ENCODE measurements at places on chromosomes 2 and 18.

GRCh38 chr2:26846334-26847306 lies 1.3 kb upstream of the DPYSL5 start:
- peak; percentile 47 for DNase-seq

- DNase-seq = no peak
Observed at GRCh38 chr2:235564066-235564465, 70.2 kb downstream of the AGAP1 start.

- no peak for DNase-seq
Observed at GRCh38 chr2:141957827-141958450, 172.9 kb downstream of the LRP1B start.

DNA sequence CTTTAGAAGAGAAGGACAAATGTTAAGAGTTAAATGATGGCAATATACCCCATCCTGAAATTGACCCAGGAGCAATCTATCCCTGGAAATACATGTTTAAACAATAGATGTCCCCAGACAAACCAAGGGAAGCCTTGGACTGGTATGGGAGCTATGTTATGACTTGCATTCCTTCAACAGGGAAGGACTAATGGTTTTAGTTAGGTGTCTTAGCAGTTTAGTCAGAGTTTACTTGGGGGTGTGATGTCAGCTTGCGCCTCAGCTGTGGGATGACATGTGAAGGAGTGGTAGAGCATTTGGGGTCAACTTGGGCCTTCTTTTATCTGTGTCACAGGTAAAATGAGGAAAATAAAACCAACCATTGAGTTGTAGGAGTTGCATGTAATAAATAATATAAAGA lies 36.8 kb downstream of the SPC25 start:
- DNase-seq = no peak

- no peak for DNase-seq
Observed at GRCh38 chr2:23204685-23205242, 180.2 kb upstream of the KLHL29 start.

DNA sequence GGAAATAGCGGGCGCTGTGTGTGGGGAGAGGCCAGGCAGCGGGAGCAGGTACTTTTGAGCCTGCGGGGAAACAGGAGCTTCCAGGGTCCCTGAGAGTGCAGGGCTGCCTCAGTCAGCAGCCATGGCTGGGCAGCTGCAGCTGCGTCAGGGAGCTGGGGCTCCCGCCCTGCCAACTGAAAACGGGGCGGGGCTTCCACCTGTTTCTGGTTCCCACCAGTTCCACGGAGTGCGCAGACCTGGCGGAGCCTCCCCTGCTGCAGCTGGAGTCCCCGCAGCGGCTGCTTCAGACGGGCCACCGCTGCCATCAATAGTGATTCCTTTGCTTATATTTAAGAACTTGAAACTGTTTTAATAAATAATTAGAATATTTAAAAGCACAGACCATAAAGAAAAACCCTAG lies 30.6 kb upstream of the RPRM start:
- DNase-seq = no peak

DNA sequence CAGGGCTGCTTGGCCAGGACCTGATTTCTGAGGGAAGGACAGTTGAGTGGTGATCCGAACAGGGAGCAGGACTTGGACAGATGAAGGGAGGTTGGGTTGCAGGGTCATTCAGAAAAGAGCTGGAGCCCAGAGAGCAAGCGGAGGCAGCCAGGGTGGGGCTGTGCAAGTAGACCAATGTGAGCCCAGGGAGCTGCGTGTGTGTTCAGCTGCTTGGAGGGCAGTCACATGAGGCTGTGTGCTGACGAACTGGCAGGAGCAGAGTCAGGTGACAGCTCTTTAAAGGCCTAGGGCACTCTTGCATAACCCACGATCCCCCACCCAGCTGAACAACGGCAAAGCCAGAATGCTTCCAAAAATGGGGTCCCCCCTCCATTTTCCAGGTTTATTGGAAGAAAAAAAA lies 4.6 kb upstream of the MLPH start:
- no peak for DNase-seq

GRCh38 chr2:166117491-166117890 lies 10.3 kb downstream of the SCN1A start:
- no peak for DNase-seq

DNA sequence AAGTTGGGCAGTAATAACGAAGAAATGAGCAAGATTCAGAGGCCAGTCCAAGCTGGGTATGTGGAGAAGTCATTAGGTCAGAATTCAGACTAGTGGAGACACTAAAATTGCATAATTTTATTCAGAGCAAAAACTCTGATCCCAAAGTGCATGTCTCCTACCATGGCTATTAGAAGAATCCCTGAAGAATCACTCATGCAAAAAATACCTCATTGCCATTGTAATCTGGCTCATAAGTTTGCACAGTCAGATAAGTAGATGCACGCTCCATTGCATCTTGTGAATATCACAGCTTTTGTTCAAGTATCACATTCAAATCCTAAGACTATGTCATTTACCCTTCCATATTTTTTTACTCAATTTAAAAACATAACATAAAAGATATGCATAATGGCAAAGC lies 692.2 kb upstream of the KLHL29 start:
- DNase-seq = no peak

GRCh38 chr18:8609659-8610458 lies 622 bp downstream of the RAB12 start:
- no peak for DNase-seq

DNA sequence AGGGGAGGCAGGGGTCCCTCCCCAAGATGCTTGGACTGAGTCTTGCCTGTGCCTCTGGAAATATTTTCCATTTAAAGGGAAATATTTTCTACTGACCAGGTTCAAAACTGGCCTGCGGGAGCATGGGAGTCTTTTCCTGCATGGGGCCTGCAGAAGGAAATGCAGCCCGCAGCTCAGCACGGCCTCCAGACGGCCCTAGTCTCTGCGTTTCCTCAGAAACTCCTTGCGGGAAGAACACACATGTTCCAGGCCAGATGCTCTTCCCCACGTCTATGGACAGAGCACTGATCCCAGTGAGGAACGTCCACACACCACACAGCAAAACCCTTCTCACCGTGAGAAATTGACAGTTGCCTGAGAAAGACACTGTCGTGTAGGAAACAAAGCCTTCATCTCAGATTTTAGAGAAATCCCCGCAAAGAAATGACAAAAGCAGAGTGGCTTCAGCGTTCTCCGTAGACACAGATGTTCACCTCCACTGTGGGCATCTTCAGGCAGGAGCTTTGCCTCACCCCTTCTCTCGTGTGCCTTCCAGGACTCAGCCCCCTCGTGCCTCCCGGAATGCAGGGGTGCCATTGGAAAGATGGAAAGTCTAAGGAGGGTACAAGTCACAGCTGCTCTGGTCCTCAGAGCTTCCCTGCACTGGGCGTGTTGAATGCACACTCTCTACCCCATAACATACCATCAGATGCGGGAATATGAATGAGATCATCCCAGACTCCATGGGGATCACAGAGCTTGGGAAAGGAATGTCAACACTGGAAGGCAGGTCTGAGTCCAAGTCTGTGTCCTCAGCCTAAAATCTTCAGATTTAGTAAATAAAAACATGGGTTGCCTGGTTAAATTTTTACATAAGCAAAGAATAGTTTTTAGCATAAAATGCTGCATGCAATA lies 438.7 kb upstream of the SALL3 start:
- no peak for DNase-seq

- no peak for DNase-seq
Observed at GRCh38 chr18:37322492-37323035, 243.0 kb downstream of the CELF4 start.

DNA sequence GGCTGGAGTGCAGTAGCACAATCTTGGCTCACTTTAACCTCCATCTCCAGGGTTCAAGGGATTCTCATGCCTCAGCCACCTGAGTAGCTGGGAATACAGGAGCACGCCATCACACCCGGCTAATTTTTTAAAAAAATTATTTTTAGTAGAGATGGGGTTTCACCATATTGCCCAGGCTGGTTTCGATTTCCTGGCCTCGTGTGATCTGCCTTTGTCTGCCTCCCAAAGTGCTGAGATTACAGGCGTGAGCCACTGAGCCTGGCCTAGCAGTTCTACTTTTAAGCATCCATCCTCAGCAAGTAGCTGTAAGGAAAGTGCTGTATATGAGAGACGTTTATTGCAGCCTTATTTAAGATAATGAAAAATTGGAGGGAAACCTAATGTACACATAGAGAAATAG lies 79.7 kb downstream of the ZDBF2 start:
- no peak for DNase-seq

Measured in activated T-cell treated with anti-CD3 and anti-CD28 coated beads for 4 hours (primary cell).